ENCODE measurements at places on chromosomes 16 and 17.
A peak's percentile ranks its signal among the peaks of the same experiment; 100 is the strongest.

DNA sequence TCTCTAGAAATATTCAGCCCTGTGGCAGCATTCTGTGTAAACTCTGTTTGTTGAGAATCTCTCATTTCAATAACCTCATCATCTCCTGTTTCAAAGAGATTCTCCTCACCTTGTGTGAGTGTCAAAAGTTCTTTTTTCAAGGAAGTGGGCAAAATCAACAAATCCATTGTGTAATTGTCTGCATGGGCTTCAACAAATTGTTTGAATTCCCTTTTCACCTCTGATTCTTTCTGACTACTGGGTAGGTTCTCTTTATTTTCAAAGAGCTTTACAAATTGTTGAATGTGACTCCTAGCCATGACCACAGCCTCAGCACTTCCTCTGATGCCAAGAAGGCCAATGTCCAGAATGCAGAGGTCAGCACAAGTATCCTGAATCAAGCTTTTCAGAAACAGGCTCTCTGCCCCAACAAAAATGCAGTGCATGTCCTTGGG lies 48.0 kb downstream of the N4BP1 start:
- H3K4me1 ChIP-seq = peaks cover 12% of the 10 kb centered on the region
- peak overlapping the region; percentile 69 for H3K27ac ChIP-seq
- H3K4me3 ChIP-seq = no peak overlapping the region

DNA sequence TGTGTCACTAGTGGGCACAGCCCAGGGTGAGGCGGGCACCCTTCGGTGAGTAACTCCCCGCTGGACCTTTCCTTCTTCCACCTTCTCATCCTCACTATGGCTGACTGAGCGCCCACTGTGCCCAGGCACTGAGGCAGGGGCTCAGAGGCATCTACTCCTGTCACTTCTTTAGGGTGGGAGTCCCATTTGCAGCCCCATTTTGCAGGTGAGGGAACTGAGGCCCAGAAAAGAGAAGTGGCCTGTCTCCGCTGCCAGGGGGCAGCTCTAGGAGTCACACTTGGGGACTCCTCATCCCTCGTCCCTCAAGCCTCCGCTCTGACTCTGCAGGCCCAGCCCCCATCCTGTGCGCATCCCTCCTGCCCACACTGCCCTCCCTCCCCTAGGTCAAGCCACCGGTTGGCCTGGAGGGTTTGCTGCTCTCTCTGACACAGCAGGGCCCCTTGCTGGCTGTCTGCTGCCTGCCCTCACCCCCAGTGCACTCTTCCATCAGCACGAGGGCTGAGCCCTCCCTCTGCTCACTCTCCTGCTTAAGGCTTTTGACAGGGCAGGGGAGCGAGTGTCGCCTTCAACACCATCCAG lies 62.4 kb downstream of the CNGB1 start:
- H3K4me3 ChIP-seq = no peak overlapping the region
- H3K36me3 ChIP-seq = no peaks in the 10 kb centered on the region
- H3K27ac ChIP-seq = no peak overlapping the region
- H3K27me3 ChIP-seq = peaks cover 15% of the 10 kb centered on the region

- no peaks in the 10 kb centered on the region for H3K36me3 ChIP-seq
- H3K27ac ChIP-seq = peak within 1 kb of the TSS; percentile 67
- H3K4me3 ChIP-seq = no peak within 1 kb of the TSS
- H3K27me3 ChIP-seq = peaks cover 8% of the 10 kb centered on the region
Measured at GRCh38 chr16:88866151-88866920, at the start of gene PABPN1L. PABPN1L (minus strand) TSS chr16:88866660; CDS start chr16:88866606, 54 bp downstream.

DNA sequence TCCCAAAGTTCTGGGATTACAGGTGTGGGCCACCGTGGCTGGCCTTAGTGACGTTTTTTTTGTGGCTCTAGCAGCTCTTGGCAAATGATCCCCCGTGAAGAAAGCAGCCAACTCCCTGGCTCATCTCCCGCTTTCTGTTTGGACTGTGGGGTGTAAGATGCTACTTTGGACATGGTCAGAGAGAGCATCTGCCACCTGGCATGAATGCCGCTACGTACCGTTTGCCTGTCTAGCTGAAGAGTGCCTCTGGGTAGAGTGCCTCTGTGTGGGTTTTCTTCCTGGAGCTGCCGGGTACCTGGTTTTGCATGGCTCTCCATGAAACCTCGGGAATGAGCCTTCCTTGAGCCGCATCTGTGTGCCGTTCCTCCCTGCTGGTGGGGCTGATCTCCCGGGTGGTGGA lies 34.3 kb downstream of the NDEL1 start:
- peaks cover 2% of the 10 kb centered on the region for H3K4me1 ChIP-seq
- no peak for DNase-seq
- no peak overlapping the region for H3K27ac ChIP-seq
- no peaks in the 10 kb centered on the region for H3K27me3 ChIP-seq
- H3K36me3 ChIP-seq = peaks cover 29% of the 10 kb centered on the region

DNA sequence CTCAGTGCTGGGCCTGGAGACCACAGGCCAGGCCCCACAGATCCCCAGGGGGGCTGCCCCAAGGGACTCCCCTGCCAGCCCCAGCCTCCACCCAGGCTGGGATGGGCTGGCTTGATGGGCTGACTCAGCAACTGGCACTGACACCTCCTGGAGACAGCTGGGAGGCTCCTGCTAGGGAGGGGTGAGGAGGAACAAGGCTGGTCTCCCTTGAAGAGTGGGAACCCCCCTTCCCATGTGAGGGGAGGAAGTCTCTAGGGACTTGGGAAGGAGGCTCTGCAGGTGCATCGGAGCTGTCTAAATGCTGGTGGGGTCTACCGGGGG lies 10.4 kb downstream of the NHERF1 start:
- H3K36me3 ChIP-seq = no peaks in the 10 kb centered on the region
- DNase-seq = no peak
- H3K4me3 ChIP-seq = peak overlapping the region; percentile 63
- peak overlapping the region; percentile 50 for H3K27ac ChIP-seq

- H3K4me1 ChIP-seq = peaks cover 2% of the 10 kb centered on the region
- peaks cover 1% of the 10 kb centered on the region for H3K36me3 ChIP-seq
Measured at GRCh38 chr16:50567651-50568050, 19.5 kb downstream of the NKD1 start.

GRCh38 chr17:18017958-18018357 lies 21.0 kb downstream of the ATPAF2 start:
- H3K27me3 ChIP-seq = no peaks in the 10 kb centered on the region
- no peak overlapping the region for H3K27ac ChIP-seq
- H3K36me3 ChIP-seq = peaks cover 12% of the 10 kb centered on the region
- no peak for DNase-seq
- H3K4me3 ChIP-seq = no peak overlapping the region

GRCh38 chr17:54933921-54934320 lies 33.3 kb downstream of the TOM1L1 start:
- no peak overlapping the region for H3K27ac ChIP-seq
- no peak for DNase-seq
- H3K27me3 ChIP-seq = peaks cover 8% of the 10 kb centered on the region
- H3K4me3 ChIP-seq = no peak overlapping the region
- no peaks in the 10 kb centered on the region for H3K36me3 ChIP-seq

DNA sequence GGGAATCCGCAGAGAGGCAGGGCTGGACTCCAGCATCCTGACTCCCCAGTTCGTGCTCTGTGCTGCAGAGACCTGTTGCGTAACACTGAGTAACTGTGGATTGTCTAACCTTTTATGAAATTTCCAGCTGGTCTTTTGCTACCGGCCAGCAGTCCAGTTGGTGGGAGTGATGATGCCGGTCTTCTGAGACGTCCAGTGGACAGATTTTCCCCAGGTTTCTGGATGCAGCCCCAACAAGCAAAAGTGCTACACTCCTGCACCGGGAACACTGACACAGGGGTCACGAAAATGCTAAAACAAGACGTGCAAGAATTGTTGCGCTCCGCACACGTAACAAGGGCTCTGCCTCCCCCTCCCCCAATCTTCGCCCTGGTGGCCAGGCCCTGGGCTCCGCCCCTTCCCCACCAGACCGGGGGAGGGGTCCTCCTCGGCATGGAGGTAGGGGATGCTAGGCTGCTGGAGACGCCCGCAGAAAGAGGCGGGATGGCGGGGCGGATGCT lies 701 bp upstream of the MRC2 start:
- peaks cover 8% of the 10 kb centered on the region for H3K27me3 ChIP-seq
- no peak for DNase-seq
- H3K4me3 ChIP-seq = peak overlapping the region; percentile 58

GRCh38 chr16:12920739-12921138 lies 19.3 kb downstream of the SHISA9 start:
- H3K27ac ChIP-seq = no peak overlapping the region
- H3K27me3 ChIP-seq = peaks cover 13% of the 10 kb centered on the region
- H3K4me3 ChIP-seq = no peak overlapping the region
- DNase-seq = no peak
- no peaks in the 10 kb centered on the region for H3K4me1 ChIP-seq
- no peaks in the 10 kb centered on the region for H3K36me3 ChIP-seq

GRCh38 chr16:20409398-20410120 lies at the start of gene ACSM5:
ACSM5 (plus strand) TSS chr16:20409534; CDS start chr16:20411485, 1,951 bp downstream.
- DNase-seq = no peak
- no peaks in the 10 kb centered on the region for H3K36me3 ChIP-seq
- peak within 1 kb of the TSS; percentile 90 for H3K27ac ChIP-seq
- peaks cover 6% of the 10 kb centered on the region for H3K4me1 ChIP-seq

GRCh38 chr17:77756846-77757560 lies 201.5 kb upstream of the TNRC6C start:
- DNase-seq = no peak
- no peak overlapping the region for H3K27ac ChIP-seq
- H3K36me3 ChIP-seq = no peaks in the 10 kb centered on the region

- no peak for DNase-seq
- H3K4me1 ChIP-seq = peaks cover 3% of the 10 kb centered on the region
- no peak overlapping the region for H3K27ac ChIP-seq
- peaks cover 23% of the 10 kb centered on the region for H3K36me3 ChIP-seq
- H3K4me3 ChIP-seq = no peak overlapping the region
Measured at GRCh38 chr16:58548378-58548777, 33.1 kb downstream of the SETD6 start.

GRCh38 chr16:81384006-81384405 lies 60.6 kb upstream of the CMIP start:
- no peak overlapping the region for H3K27ac ChIP-seq
- no peaks in the 10 kb centered on the region for H3K36me3 ChIP-seq
- H3K4me1 ChIP-seq = no peaks in the 10 kb centered on the region
- no peak overlapping the region for H3K4me3 ChIP-seq

DNA sequence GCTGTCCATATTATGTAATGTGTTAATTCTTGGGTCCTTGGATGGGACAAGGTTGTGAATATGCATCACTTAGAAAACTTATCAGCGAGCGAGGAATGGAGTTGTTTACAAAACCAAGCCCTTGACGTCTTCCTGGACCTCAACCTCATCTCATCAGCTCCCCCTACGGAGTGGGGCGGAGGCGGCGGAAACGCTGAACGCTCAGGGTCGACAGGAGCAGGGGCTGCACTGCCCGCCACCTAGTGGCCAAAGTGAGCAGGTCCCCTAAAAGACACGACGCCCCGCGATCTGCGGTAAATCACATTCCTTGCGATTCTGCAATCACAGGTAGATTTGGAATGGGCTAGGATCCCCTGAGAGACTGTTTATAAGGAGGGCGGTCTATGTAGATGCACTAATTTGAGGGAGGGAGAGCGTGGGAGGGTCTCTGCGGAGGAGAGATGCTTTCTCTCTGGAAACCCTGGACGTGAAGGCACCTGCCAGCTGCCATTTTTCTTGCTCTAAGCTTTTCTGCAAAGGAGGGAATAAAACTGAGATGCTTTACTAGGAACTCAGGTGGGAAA lies 5.4 kb upstream of the ICAM2 start:
- peak overlapping the region; percentile 82 for H3K27ac ChIP-seq
- DNase-seq = peak; percentile 86
- H3K4me3 ChIP-seq = peak overlapping the region; percentile 81

DNA sequence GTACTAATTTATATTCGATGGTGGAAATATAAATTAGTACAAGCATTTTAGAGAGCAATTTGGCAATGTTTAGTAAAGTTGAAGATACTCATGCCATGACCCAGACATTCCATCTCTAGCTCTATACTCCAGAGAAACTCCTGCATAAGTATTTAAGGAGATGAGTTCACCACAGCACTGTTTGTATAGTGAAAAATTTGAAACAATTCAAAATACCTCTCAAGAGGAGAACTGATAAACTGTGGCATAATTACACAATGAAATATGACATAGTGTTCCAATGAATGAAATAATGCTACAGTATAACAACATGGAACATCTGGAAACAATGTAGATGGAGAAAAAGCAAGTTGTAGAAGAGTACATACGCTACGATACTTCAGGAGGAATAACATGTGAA lies 48.6 kb upstream of the IRX3 start:
- H3K4me3 ChIP-seq = no peak overlapping the region
- no peak for DNase-seq
